ENCODE measurements at places on chromosomes 5 and 9.

DNA sequence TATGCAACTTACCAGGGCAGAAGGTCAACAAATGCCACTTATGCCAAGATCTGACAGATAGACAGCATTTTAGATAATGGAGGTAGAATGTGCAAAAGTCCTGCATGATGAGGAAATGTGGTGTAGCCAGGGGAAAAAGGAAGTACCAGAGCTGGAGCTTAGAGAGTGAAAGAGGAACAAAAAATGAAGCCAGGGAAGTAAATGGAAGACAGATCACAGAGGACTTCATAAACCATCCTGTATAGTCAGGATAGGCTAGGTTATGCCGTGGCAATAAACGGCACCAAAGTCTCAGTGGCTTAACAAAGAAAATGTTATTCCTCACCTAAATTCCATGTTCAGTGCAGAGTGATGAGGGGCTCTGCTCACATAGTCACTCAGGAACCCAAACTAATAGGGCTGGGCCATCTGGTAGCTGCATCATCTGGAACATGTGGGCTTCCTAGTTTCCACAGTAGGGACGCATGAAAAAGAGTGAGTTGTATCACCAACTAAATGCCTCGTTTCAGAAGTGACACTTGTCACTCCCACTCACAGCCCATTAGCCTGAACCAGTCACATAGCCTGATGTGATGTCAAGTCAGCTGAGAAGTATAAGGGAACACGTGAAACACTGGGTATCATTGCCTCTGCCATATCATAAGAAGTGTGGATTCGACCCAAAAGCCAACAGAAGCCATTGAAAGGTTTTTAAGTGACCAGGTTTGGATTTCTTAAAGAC, 70.3 kb downstream of the SH3RF2 start:
- no peak for DNase-seq

DNA sequence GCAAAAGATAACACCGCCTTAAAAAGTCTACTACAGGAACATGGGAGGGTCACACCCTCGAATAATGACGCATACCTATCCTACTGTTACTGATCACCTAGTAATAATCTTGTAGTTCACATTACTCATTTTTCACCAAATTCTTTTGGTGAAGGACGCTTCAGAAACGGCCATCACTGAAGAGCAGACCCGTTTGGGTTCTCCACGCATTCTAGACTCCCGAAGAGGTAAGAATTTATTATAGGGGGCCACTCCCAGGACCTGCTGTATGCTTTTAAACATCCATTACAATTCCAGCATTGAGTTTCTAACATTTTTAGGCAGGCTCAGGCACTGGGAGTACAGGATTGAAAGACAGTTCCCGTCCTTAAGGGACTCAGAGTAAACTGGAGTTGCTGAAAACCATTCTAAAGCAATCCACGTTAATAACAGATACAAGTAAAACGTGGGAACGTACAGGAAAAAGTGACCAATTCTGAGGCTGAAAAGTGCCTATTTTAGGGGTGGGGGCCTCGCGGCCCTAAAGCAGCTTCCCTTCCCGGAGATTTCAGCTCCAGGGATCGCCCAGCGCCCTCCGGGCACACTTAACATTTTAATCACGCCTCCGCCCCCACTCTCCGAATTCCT, at the start of gene FER:
TSS of gene FER (plus strand) at position 124 of the 627 bp plus-strand sequence. CDS start 50,286 bp downstream, outside the sequence.
- no peak for DNase-seq

DNA sequence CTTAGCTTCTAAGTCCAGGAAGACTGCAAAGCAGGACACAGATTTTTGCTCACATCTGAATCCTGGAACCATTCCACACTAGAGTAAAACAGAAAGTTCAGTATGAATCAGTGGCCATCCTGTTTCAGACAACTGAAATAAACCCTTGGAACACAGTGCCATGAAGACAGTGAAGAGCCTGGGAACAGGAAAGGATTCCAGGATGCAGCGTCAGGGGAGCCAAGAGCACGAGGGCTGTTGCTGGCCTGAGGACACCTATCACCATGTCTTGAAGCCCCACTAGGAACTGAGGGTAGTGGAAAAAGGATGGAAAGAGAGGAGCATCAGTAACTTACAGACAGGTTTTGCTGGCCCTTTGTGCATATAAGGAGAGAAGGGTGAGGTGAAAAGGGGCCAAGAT, 115.3 kb upstream of the FSTL4 start:
- DNase-seq: no peak

DNA sequence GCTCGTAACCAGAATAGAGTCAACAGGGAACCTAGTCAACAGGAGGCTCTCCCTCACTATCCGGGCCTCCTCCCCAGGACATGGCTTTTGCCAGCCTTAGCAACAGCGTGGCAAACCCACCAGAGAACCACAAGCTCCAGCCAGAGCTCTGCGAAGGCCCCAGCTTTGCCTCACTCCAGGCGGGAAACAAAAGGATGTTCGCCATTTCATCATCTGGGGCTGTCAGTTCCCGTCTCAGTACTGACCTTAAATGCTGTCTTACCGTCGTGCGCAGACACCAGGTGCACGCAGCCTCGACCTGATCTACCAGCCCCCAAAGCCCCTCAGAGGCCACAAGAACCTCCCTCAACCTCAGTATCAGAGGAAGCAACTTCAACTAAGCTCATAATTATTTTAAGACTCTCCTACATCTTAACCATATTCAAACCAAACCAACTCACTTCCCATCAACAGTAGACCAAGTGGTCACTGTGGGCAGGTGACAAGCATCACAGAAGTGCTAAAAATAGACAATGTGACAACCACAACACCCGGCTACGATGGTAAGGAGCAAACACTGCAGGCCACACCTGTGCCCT, 71.4 kb downstream of the SEMA4D start:
- DNase-seq: no peak

- DNase-seq: no peak
Measured at GRCh38 chr9:76624391-76625048, 139.7 kb upstream of the PCA3 start.

DNA sequence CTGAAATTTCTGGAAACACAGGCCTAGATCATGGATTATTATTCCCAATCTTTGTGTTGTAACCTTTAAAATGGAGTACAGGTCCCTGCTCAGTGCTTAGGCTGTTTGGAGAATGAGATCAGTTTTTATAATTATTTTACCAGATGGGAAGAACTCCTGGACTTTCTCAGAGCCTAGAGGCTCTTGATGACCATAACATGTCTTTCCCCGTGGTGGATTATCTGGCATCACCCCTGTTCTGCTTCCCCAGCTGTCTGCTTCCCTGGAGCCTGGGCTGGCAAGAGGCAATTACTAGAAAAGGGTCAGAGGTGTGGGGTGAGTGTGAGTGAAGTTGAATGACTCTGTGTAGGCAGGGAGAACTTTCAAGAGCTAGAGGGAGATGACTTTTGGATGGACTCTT, 143.0 kb downstream of the CARTPT start:
- DNase-seq: no peak

DNA sequence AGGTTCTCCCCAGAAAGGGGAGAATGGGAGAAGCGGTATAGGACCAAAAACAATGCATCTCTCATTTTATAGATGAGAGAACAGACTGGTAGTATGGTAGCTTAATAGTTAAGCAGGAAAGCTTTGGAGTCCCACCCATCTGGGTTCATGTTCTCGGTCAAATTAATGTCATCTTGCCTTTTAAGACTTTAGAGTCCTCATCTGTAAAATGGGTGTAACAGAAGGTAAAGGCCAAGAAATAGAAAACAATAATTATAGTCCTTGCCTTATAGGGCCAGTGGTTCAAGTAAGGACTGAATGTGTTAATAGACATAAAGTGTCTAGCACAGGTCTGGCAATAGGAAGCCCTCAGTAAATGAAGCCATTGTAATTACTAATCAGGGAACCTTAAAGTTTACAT, 16.4 kb downstream of the SMIM3 start:
- DNase-seq: no peak

DNA sequence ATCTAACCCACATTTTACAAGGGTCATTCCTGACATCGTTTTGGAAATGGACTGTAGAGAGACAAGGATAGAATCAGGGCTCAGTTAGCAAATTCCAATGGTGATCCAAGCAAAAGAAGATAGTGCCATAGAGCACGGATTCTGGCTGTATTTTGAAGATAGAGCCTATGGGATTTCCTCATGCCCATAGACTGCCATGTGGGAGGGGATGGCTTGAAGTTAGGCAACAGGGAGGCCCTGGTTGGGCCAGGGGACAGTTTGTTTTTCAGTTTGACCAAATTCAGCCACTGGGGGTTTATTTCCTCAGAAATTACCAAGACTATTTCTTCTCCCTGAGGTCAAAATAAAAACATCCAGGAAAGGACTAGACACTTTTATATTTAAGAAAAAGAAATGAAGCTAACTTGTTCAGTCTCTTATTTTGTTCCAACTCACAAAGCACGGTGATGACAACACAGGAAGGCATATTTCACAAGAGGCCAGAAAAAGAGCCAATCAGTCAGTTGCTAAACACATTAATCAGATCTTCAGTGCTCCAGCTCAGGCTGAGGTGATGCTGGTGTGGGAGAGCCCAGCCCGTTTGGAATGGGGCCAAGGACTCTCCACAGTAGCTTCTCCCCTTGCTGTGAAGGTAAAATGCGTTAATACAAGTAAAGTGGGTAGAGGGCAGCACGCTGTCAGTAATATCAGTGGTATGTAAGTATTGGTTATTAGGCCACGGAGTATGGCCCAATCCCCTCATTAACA, 4.4 kb upstream of the DCTN4 start:
- no peak for DNase-seq

- DNase-seq: no peak
Measured at GRCh38 chr9:75664597-75664996, 225.9 kb upstream of the PCSK5 start.

DNA sequence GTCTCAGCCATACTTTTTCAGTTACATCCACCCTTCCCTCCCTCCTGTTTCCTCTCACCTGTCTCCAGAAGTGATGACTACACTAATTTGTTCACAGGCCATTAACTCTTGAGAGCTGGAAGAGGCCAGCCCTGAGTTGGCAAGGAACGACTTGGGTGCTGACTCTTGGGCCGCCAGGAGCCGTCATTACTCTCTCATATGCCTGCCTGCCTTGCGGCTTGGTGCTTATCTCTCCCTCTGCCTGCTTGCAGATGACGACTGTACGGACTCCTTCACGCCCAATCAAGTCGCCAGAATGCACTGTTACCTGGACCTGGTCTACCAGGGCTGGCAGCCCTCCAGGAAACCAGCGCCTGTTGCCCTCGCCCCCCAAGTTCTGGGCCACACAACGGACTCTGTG, 66.1 kb downstream of the PAPPA start:
- no peak for DNase-seq

GRCh38 chr5:124927735-124928134, 181.3 kb upstream of the ZNF608 start:
- no peak for DNase-seq

DNA sequence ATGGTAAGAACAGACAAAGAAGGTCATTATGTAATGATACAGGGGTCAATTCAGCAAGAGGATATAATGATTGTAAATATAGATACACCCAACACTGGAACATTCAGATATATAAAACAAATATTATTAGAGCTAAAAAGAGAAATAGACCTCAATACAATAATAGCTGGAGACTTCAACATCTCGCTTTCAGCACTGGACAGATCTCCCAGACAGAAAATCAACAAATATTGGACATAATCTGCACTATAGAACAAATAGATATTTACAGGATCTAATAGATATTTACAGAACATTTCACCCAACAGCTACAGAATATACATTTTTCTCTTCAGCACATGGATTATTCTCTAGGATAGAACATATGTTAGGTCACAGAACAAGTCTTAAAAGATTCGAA, 190.6 kb upstream of the RFX3 start:
- DNase-seq: no peak

- no peak for DNase-seq
Measured at GRCh38 chr5:74313896-74314295, 326.6 kb downstream of the ENC1 start.

- no peak for DNase-seq
Measured at GRCh38 chr5:146461319-146461718, 14.2 kb downstream of the TCERG1 start.

- no peak for DNase-seq
Measured at GRCh38 chr5:140344683-140345423, 1.6 kb downstream of the HBEGF start.

GRCh38 chr5:129569295-129569694, 109.2 kb downstream of the ADAMTS19 start:
- DNase-seq: no peak

DNA sequence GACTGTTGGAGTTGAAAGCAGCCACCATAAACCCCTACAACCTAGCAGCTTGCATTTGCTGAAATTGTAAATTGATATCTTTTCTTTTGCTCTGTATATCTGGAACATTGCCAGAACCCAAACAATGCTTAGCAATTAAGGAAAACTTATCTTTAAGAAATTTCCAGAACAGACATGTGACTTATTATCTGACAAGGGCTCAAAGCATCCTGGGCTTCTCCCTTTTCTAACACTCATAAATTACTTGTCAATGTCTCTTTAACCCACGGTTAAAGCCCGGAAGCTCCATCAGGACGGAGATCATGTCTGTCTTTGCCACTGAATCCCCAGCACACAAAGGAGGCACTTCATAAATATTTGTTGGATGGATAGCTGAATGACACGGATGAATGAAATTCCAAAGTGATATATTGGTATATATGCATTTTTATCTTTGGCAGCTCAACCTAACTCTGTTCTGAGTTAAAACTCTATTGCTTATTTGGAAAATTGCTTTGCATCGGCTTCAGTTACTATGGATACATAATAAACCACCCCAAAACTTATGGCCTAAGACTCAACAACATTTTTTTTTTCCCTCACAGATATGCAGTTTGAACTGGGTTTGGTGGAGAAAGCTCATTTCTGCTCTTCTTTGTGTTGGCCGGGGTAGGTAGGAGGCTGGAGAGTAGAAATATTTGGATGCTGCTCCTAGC, 103.1 kb upstream of the CLINT1 start:
- no peak for DNase-seq

GRCh38 chr5:154176181-154176580, 14.4 kb upstream of the GALNT10 start:
- no peak for DNase-seq

DNA sequence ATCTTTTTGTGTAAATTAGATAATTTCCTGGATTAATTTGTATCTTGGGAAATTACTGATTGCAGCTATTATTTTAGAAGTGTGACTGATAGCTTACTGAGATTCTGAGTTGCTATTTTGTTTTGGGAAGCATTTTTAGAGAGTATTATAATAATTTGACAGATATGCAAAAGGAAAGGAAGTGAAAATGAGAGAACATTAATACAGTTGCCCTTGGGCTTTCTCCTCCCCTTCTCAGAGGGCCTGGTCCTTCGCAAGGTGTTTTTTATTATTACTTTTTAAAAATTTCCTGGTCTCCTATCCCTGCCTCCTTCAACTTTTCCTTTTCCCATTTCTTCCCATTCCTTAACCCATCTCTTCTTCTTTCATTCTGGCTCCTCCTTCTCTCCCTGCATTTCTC, 32.6 kb downstream of the UBAP1 start:
- DNase-seq: no peak

- no peak for DNase-seq
Measured at GRCh38 chr9:98724810-98725530, 16.2 kb upstream of the GABBR2 start.
